GM23248 (cell line): ENCODE measurements at places on chromosomes 6 and 20. TPM values are rescaled to one million over a fixed set of nuclear protein-coding genes. Genes with fewer than 3 reads are reported as not detected.

Gene SPDEF
- not detected in 2 replicates for total RNA-seq

Gene ALDH8A1
- total RNA-seq: not detected in 2 replicates

Gene EEF1E1
- 23.4 and 46.7 TPM in 2 replicates for total RNA-seq

Gene FAM229B
- 11.9 and 12.0 TPM in 2 replicates for total RNA-seq

GRCh38 chr20:22795871-22796270 is 211.5 kb upstream of the FOXA2 start:
- peak; percentile 89 for DNase-seq

DNA sequence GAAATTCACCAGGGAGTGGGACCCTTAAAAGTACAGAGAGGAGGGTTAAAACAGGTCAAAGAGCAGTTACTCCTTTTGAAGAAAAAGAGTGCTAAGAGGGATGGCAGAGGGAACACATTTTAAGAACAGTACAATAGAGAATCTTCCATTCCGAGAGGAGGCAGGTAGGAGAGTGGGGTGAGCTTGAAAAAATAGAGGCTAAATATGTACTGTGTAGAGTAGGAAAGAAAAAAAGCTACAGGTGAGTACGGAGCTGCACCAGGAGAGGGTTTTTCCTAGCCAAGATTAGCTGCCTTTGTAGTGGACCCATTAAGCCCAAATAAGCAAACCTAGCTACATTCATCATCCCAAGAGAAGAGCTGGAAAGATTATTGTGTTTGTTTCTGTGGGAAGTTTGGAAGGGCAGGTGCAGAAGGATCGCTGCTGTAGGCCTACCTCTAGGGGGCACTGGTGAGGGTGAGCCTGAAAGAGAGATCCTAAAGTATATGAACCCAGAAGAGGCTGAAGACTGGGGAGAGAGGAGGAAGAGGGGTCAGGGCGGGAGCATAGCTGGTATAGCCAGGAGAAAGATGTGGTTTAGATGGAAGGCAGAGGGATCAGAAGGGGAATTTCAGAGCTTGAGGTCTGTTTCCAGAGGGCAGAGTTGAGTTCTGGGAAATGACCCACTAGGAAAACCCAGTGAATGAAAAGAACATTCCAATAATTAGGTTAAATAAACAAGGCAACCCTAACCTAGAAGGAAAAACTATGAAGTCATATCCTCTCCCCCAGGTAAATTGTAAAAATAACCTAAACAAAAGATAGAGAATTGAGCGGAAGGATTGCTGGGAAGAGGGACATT is 50.2 kb upstream of the HINT3 start:
- DNase-seq: peak; percentile 41

GRCh38 chr20:42406826-42407225 is 782.9 kb downstream of the PTPRT start:
- DNase-seq: no peak

GRCh38 chr6:142744836-142745235 is 200.1 kb downstream of the HIVEP2 start:
- peak; percentile 59 for DNase-seq

DNA sequence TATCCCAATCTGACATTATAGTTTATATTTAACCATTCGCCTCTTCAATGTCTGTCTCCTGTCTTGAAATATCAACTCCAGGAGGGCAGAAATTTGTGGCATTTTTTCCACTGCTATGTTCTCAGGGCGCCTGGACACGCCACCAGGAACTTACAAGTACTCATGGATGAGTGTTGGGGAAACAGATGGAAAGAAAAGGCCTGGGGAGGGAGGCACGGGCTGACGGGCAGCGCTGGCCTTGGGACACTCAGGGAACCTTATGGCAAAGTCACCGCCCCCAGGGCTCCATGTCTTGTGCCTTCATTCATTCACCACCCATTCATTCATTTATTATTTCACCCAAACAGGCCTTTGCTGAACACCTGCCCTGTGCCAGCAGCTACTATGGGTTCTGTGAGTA is 222.9 kb downstream of the PREX1 start:
- DNase-seq: no peak

DNA sequence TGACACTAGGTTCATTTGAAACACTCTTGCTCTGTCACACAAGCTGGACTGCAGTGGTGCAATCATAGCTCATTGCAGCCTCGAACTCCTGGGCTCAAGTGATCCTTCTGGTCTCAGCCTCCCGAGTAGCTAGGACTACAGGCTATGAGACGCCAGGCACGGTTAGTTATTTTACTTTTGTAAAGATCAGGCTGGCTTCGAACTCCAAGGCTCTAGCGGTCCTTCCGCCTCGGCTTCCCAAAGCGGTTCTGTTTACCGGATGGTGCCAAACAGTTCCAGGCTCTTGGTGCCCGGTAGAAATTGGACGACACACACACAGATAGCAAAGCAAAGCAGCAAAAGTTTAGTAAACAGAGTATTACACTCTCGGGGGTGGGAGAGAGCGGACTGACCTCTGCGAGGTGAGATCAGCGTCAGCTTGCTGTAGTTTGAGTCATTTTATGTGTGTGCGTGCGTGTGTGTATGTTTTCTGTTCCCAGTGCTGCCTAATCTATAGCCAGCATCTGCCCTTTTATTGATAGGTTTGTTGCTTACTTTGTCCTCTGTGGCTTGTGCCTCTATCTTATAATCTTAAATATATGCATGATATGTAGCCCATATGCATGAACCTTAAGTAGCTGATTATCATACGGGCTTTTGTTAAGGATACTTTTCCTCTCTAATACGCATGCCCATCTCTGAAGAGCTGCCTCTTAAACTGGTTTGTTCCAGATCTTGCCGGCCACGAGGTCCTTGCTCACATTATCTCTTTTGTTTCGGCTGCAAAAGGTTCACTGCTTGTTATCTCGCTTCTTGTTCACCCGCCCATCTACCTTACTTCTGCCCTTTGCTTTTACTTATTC is 75.2 kb downstream of the OR2B2 start:
- peak; percentile 93 for DNase-seq

GRCh38 chr20:4673371-4674001 is 48.2 kb upstream of the PRND start:
- DNase-seq: no peak

GRCh38 chr20:37991157-37991866 is 41.9 kb downstream of the TTI1 start:
- no peak for DNase-seq

- peak; percentile 81 for DNase-seq
Measured at GRCh38 chr6:7108196-7108963, 619 bp downstream of the RREB1 start.

GRCh38 chr6:158625881-158626305 is 18.6 kb downstream of the DYNLT1 start:
- DNase-seq: no peak

DNA sequence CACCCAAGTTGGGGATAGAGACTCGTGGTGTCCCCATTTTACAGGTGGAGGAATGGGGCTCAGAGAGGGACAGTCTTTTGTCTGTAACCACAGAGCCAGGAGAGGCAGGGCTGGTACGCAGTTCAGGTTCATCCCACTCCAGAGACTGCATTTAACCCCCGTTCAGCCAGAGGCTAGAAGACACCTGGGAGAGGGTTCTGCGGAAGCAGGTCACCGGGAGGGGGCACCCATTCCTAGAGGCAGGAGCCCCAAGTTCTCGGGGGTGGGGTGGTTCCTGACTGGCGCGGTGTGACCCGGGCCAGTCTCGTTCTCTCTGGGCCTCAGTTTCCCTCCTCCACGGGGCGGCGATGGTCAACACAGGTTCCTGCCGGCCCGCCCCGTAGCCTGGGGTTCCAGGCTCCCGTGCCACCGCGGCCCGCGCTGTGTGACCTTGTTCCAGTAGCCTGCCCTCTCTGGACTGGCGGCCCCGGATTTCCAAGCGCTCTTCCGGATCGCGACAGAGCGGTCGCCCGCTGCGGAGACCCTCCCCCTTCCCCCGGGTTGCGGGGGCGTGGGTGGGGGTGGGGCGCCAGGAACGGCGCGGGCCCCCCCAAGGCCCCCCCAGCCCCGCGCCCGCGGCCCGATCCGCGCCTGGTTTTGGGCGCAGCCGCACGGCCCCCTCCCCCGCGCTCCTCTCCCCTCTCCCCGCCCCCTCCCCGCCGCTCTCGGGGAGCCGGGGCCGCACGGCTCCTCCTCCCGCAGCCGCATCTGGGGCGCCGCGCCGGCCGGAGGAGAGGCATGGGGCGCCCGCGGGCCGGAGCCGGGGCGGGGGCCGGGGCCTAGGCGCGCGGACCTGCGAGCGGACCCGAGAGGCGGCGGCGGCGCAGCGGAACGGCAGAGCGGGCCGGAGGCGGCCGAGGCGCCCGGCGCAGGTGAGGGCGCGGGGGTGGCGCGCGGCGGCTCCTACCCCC is at the start of gene DLGAP4:
Gene DLGAP4 (plus strand): TSS at position 738 of the 950 bp plus-strand sequence. CDS start 125,379 bp downstream, outside the sequence.
- no peak for DNase-seq
